ENCODE measurements at places on chromosomes 4 and X. TPM values are rescaled to one million over a fixed set of nuclear protein-coding genes. Genes with fewer than 3 reads are reported as not detected.
A peak's percentile ranks its signal among the peaks of the same experiment; 100 is the strongest.

The IDH3G gene
- total RNA-seq = 46.9 TPM

The CNOT6L gene
- total RNA-seq = 25.0 TPM

The ATP2B3 gene
- total RNA-seq = 0.37 TPM

The PAGE5 gene
- total RNA-seq = not detected

DNA sequence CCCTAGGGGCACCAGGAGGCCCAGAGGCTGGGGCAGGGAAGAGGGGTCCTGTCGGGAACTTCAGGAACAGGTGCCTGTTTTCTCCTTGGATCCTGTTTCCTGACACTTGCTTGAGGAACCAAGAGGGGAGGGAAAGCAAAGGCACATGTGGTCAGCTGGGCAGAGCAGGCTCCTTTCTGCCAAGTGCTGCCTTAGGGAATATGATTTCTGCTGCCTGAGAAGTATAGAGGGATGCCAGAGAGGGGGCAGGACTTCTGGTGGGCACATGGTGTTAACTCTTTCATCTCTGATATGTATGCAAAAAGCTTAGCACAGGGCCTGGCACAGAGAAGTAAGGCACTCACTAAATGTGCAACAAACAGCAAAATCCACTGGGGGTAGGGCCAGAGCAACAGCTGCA, 51.2 kb upstream of the PJA1 start:
- H3K36me3 ChIP-seq = no peaks in the 10 kb centered on the region
- no peaks in the 10 kb centered on the region for H3K27me3 ChIP-seq
- no peak overlapping the region for H3K4me3 ChIP-seq
- no peaks in the 10 kb centered on the region for H3K4me1 ChIP-seq

DNA sequence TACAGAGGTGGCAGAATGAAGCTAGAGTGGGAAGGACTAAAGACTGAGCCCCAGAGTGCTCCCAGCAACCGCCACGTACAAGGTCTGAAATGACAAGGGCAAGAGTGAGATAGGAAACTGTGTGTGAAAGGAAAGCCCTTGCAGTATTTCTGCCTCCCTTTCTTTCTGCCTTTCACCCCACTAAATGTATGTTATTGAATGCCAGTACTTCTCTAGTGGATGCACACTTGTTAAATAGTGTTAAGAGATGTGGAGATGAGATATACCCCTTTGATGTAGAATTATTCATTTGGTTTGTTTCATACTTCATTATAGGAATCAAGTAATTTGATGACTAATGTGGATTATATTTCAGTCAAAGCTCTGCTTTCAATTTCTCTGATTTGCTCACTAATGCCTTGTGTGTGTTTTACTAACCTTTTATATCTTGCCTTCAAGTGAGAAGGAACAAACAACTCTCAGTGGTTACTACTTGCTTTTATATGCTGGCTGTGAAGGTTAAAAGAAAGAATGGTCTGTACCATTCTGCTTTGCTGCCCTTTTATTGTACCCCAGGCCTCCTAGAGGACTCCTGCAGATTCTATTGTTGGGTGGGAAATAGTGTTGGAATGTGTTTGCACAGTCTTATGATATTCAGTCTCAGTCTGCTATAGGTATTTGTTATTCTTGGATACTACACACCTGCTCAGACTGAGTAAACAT, 8.0 kb upstream of the ANXA3 start:
- H3K27ac ChIP-seq = no peak overlapping the region
- peaks cover 3% of the 10 kb centered on the region for H3K36me3 ChIP-seq
- DNase-seq = no peak
- no peaks in the 10 kb centered on the region for H3K27me3 ChIP-seq
- no peak overlapping the region for H3K4me3 ChIP-seq

- H3K27me3 ChIP-seq = no peaks in the 10 kb centered on the region
- H3K27ac ChIP-seq = no peak overlapping the region
- no peaks in the 10 kb centered on the region for H3K4me1 ChIP-seq
- H3K36me3 ChIP-seq = no peaks in the 10 kb centered on the region
- no peak overlapping the region for H3K4me3 ChIP-seq
Observed at GRCh38 chrX:56066016-56066415, 166.1 kb upstream of the KLF8 start.

- H3K36me3 ChIP-seq = peaks cover 6% of the 10 kb centered on the region
- H3K27me3 ChIP-seq = peaks cover 10% of the 10 kb centered on the region
- no peak overlapping the region for H3K4me3 ChIP-seq
- H3K27ac ChIP-seq = no peak overlapping the region
- H3K4me1 ChIP-seq = peaks cover 2% of the 10 kb centered on the region
Observed at GRCh38 chr4:139635966-139636365, 29.7 kb upstream of the MGST2 start.

- peak; percentile 32 for DNase-seq
- H3K27ac ChIP-seq = no peak overlapping the region
- no peak overlapping the region for H3K4me3 ChIP-seq
- no peaks in the 10 kb centered on the region for H3K4me1 ChIP-seq
- peaks cover 46% of the 10 kb centered on the region for H3K27me3 ChIP-seq
- peaks cover 8% of the 10 kb centered on the region for H3K36me3 ChIP-seq
Observed at GRCh38 chr4:7675136-7675535, 240.4 kb upstream of the PSAPL1 start.

GRCh38 chr4:54092405-54093323, 7.3 kb upstream of the GSX2 start:
- H3K4me1 ChIP-seq = peaks cover 16% of the 10 kb centered on the region
- peaks cover 19% of the 10 kb centered on the region for H3K27me3 ChIP-seq
- H3K4me3 ChIP-seq = peak overlapping the region; percentile 99
- no peak overlapping the region for H3K27ac ChIP-seq
- DNase-seq = no peak

GRCh38 chr4:48877827-48878535, 28.6 kb downstream of the OCIAD2 start:
- H3K36me3 ChIP-seq = peaks cover 2% of the 10 kb centered on the region
- H3K4me1 ChIP-seq = no peaks in the 10 kb centered on the region
- H3K27ac ChIP-seq = no peak overlapping the region
- no peak for DNase-seq

- no peak overlapping the region for H3K4me3 ChIP-seq
- no peaks in the 10 kb centered on the region for H3K4me1 ChIP-seq
- no peak for DNase-seq
- H3K27me3 ChIP-seq = no peaks in the 10 kb centered on the region
Observed at GRCh38 chr4:171601091-171601490, 212.1 kb upstream of the GALNTL6 start.

Measured in chondrocyte (in vitro differentiated cells).